ENCODE measurements at places on chromosomes 13 and 19.

GRCh38 chr13:21063031-21063430 is 1.6 kb upstream of the LATS2 start:
- DNase-seq, result no peak

DNA sequence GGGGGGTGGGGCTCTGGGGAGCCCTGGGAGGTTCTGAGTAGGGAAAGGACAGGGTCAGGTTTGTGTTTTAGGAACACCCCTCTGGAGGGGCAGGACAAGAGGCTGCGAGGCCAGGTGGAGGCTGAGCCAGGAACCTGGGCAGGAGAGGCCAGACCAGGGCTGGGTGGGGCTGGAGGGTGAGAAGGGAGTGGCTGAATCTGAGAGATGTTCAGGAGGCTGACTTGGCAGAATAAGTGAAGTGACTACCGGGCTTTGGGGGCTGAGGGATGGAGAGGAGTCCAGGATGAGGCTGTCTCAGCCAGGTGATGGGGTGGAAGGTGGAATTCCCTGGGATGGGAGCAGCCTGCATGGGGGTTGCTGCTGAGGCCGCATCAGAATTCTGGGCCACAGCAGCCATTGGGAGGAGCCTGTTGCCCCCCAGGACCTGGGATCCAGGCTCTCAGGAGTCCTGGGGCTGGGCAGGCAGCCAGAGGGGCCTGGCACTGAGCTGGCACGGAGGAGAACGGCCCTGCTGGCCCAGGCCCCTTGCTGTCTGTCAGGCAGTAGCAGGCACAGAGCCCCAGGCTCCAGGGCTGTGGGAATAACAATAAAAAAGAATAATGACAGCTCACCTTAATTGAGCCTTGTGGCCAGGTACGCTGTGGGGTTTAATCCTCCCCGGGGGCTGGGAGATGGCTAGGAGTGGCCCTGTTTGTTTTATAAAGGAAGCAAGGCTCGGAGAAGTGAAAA is 3.3 kb downstream of the PPP5C start:
- DNase-seq, result no peak

DNA sequence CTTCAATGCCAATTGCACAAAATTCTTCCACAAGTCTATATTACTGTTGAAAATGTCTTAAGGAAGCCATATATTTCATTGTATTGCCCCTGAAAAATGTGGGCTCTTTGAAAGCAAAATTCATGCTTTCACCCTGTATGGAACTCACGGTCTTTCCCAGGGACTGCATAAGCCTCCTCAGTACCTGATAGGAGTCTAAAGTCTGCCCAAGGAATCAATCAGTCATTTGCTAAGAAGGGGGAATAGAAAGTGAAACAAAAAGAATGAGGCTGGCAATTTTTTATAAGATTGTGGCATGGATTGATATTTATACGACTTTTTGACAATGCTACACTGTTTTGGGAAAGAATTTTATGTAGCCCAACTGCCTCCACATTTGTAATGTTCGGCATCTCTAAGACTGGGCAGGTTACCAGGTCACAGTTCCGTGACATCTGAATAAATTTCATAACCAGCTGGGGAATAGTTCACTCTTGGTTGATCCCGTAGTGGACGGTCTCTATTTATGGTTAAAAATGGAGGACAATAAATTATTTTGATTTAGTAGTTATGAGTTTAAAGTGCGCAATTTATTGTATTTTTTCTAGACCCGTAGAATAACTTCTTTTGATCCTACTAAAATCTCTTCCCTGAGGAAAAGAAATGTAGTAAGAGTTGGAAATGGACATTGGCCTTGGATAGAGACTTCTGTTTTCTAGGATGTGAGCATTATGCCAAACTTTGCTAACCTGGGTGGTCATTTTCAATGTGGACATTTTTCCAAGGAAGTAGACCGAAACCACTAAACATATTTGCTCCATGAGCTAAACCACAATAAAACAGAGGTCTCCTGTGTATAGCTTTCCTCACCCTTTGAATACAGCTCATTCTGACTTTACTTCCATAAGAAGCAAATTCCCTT is 1585.4 kb downstream of the EFNB2 start:
- no peak for DNase-seq

DNA sequence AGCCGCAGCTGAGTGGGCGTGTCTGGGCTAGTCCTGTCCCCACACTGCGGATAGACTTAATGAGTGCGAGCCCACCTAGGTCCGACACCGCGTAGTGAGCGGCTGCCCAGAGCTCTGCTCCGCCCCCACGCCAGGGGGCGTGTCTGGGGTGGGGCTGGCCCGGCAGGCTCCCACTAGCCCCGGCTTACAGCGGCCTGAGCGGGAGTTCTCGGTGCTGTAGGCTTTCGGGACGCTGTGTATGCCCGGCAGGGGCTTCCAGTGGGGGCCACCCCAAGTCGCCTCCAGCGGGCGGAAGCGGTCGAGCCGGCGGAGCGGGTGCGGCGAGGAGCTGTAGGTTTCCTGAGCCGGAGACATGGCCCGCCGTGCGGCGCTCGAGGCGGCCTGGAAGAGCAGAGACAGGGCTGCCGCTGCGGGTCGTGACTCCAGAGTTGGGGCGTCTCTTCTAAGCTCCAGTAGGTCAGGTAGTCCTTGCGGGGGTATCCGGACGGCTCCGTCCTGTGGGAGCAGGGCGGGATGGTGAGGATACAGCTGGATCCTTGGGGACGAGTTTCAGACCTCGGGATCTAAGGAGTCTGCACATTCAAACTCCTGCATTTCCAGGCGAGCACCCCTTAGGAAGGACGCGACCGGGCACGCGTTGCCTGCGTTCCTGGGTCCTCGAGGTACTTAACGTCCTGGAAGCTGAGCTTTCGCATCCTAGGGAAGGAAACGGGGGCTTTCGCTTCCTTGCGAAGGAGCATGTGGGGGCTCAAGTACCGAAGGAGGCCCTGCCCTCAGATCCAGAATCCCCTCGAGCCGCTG is 1.2 kb downstream of the CGB7 start:
- DNase-seq, result peak; percentile 63

DNA sequence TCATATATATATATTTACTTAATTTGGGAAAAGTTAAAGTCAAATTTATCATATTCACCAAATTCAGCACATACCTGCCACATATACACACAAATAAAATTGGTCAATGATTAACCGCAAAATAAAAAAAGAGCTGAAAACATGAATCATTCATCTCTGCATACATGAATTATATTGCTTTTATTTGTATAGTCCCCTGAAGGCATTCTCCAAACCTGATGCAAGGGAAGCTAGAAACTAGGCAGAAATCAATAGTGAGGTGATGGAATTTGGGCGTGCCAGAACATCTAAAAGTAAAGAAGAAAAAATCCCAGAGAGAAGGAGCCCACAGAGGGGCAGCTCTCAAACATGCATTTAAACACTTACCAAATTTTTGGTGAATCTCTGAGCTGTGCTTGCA is 60.1 kb downstream of the UFM1 start:
- no peak for DNase-seq

DNA sequence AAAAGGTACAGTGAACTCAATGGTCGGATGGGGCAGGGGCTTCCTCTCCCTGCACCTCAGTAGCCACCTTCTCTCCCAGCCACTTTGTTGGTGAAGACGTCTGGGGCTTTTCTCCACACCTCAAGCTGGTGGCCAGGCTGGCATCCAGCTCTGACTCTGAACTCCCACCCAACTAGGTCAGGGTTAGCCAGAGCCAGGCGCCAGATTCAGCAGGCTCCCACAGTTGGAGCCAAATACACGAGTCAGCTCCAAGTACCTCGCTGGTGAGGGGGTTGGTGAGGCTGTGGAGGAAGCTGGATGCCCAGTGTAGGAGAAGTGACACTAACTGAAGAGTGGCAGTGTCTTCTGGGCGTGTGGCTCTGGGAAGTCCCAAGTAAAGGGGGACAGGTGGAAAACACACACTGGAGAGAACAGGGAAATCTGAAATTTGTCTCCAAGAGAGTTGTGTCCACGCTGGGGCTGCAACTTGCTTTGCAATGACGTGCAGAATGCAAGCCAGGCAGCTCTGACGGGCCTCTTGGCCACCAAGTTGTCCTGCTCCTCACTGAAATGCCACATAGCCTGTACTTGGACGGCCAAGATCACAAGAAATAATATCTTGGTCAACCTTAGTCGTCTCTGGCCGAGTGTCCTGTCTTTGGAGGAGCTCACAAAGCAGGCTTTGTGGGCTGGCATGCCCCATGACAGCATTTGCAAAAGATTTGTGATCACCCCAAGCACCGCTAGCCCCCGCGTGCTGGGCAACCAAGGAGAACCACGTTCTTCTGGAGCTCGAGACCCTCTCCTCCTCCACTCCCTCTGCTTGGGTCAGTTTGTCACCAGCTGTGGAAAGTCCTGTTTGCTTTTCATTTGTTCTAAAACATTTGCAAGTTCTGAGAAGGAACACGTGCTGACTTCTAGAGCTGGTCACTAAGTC is 18.1 kb downstream of the SLC7A1 start:
- peak; percentile 57 for DNase-seq

DNA sequence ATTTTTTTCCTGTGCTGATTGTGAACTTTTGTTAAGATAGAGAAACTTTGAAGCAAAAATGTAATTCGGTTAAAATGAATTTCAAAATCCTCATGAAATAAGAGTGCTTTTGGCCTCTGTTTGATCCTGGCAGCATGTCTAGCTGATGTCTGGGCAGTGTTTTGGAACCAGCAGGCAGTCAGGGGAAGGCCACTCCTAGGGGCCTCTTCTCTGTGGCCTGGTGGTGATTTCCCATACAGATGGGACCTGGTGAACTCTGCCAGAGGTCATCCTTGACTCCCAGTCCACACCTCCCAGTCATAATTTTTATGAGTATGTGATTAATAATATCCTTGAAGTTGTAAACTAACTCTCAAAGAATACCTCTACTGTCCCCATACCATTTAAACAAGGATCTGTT is 226.6 kb downstream of the PCCA start:
- no peak for DNase-seq

- DNase-seq, result no peak
These were observed 160.4 kb downstream of the PCDH20 start for GRCh38 chr13:61255040-61255796.

DNA sequence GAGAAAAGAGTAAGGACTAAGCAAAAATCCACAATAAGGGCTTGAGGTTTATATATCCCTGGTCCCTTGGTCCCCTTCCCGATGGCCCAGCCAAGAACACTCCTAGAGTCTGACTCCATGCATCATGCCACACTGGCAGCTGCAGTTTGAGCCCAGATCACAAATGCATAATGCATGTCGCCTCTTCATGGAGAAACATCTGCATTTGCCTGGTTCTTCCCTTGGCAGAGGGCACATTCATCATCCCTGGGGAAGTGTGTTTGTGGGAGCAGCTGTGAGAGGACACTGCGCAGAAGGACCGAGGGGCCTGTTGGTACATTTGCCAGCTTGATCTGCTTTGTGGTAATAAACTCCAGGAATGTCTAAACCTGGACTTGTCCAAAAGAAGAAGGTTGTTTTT is 731.8 kb downstream of the FGF9 start:
- no peak for DNase-seq

DNA sequence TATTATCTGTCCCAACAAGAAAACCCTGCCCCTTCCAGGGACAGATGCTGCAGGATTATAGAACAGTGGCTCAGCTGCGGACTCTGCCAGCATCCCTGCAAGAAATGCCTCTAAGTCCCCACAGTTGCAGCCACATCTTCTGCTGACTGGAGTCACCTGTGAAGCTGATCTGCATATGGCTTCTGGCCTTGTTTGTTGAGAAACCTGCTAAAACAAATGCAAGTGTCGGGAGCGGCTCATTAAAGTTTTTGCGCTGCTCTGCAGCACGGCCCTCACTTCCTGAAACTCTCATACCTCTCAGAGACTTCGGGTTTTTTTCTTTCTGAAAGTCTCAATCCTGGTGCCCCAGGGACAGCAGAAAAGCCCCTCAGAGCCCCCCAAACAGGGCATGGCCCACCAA is 725.0 kb downstream of the UQCRFS1 start:
- DNase-seq, result no peak

GRCh38 chr19:5621311-5621944 is 1.1 kb downstream of the SAFB2 start:
- DNase-seq, result peak; percentile 24

GRCh38 chr19:29119590-29119989 is 93.4 kb downstream of the UQCRFS1 start:
- DNase-seq, result peak; percentile 28
